ENCODE measurements at places on chromosomes 2 and 18.
A peak's percentile ranks its signal among the peaks of the same experiment; 100 is the strongest.

DNA sequence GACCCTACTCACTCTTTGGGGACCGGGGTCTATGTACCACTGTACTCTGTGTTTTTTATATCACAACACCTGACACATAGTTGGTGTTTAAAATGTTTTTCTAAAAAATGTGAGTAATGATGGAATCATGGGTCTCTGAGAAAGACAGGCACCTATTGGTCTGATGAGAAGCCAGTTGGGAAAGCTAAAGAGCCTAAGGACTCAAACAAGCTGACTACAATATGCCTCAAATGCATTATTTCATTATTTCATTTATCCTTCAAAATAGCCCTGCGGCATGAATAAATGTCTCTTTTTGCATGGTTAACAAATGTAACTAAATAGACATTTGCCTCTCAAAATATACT is 102.9 kb upstream of the SCN1A start:
- DNase-seq: no peak

- DNase-seq: no peak
Observed at GRCh38 chr2:74099271-74099670, 48.4 kb downstream of the BOLA3 start.

GRCh38 chr2:204840504-204840903 is 295.2 kb downstream of the PARD3B start:
- no peak for DNase-seq

DNA sequence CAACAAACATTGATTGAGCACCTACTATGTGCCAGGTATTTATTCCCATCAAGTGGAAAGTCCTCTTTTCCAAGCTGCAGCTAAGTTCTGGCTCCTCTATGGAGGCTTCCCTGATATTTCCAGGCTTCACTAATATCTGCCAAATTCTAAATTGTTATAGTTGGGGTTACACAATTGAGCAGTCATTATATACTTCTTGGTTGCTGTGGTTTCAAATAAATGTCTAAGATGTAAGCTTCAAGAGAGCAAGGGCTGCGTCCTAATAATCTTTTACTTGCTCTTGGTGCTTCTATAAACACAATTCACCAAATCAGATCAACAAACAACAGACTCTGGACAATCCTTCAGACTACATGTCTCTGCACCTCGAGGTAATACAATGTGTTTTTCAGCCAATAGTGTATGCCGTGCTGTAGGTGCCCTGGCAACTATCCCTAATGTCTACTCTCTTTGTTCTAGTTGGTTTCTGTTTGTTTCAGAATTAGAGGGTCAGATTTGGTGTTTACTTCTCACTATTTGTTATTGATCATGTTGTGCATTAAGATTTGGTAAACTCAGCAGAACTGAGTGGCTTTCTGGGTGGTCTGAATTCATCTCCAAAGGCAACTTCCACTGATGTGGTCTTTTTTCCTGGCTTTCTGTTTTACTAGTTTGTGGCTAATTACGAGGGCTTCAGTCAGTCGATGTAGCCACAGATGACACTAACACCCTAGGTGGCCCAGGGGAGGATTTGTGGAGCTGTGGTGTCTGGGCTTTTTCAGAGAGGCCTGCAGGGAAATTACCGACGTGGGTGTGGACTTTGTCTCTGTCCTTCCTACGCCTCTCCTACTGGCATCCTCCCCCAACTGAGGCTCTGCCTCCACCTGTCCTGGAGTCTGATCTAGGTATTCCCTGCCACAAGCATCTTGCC is 50.4 kb downstream of the CDCA7 start:
- no peak for DNase-seq

GRCh38 chr18:75341267-75341666 is 86.2 kb downstream of the SMIM21 start:
- DNase-seq: no peak

DNA sequence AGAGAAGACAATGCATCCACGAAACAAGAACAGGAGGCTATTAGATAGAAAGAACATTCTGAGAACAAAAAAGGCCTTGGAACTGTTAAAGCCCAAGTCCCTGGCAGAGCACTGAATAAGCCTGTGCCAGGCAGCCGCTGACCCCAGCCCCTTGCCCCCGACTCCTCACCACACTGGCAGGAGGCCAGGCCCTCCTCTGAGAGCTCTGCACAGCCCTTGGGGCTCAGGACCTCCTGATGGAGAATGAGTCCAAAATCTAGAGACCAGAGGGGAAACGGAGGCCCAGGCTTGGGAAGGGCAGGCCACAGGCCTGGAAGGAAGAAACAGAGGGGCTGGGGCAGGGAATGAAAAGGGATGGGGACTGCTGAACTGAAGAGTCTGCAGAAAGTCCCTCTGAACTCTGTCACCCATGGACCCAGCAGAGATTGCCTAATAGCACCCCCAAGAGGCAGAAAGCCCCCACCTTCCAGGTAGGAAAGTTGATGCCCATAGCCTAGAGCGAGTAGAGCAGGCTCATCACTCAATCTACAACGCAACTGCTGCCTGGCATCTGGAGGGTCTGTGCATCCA is 18.3 kb upstream of the TNS1 start:
- DNase-seq: no peak

DNA sequence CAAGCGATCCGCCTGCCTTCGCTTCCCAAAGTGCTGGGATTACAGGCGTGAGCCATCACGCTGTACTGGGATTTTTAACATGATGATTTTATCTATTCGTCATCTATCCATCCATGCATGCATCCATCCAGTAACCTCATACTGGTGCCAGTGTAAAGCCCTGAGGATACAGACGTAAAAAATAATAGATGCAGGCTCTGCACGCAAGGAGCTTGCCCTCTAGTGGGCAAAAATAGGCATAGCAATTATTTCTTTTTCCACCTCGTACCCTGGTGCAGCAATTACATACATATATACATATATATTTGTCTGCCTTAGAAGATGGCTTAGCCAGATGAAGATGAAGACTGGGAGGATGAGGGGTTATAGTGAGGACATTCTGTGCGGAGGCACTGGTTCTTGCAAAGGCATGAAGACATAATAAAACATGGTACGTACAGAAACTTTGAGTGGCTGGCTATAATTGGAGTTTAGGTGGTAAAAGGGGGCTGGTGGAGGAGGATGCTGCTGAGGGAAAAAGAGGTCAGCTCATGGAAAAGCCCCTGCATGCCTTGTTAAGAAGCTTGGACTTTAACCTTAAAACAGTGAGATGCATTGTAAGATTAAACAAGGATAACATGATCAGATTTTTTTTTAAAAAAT is 19.6 kb upstream of the RPIA start:
- peak; percentile 53 for DNase-seq

GRCh38 chr18:70036771-70037347 is 89.2 kb upstream of the CD226 start:
- DNase-seq: no peak

- no peak for DNase-seq
Observed at GRCh38 chr2:64643838-64644457, 9.8 kb downstream of the SERTAD2 start.

DNA sequence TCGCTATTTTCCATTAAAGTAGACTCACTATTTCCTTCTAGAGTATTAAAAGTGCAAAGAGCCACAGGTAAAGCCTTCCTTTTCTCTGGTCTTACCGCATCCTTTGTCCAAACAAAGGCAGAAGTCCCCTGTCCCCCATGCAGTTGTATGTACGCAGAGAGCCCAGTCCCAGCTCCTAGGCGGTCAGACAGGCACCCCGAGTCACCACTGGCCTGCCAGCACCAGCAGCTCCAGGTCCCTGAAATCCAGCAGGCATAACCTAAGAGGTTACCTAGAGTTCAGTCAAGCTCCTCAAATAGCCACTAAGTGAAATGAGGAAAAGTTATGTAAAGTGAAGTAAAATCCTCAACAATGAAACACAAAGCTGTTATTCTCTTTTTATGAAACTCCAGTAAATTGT is 60.4 kb upstream of the TWIST2 start:
- DNase-seq: no peak

DNA sequence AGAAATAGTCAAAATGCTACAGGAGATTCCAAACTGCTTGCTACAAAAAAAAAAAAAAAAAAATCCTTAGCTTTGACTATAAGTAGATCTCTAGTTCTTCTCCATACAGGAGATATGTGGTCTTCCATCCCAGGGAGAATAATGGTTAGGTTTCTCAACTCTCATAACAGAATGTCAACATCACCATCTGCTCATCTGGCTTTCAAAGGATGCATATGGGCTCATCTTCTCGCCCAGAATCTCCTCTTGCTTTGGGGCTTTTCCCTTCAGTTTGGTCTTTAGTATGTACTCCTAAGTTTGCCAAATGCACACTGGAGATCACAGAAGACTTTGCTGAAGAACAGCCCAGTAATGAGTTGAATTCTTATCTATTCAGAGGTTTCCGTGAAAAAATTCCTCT is 240.7 kb downstream of the NRXN1 start:
- DNase-seq: no peak

- DNase-seq: no peak
Observed at GRCh38 chr2:133525613-133526529, 42.4 kb downstream of the NCKAP5 start.

GRCh38 chr2:31428001-31428418 is 13.5 kb upstream of the XDH start:
- DNase-seq: no peak

- DNase-seq: no peak
Observed at GRCh38 chr2:26521054-26521912, 43.4 kb upstream of the OTOF start.

- no peak for DNase-seq
Observed at GRCh38 chr2:102523651-102524050, 50.6 kb downstream of the SLC9A4 start.

- DNase-seq: no peak
Observed at GRCh38 chr18:80200932-80201672, 46.2 kb downstream of the PARD6G start.

- DNase-seq: no peak
Observed at GRCh38 chr18:2881088-2881839, 34.5 kb downstream of the EMILIN2 start.

GRCh38 chr2:8636721-8637636 is 44.9 kb upstream of the ID2 start:
- DNase-seq: no peak

DNA sequence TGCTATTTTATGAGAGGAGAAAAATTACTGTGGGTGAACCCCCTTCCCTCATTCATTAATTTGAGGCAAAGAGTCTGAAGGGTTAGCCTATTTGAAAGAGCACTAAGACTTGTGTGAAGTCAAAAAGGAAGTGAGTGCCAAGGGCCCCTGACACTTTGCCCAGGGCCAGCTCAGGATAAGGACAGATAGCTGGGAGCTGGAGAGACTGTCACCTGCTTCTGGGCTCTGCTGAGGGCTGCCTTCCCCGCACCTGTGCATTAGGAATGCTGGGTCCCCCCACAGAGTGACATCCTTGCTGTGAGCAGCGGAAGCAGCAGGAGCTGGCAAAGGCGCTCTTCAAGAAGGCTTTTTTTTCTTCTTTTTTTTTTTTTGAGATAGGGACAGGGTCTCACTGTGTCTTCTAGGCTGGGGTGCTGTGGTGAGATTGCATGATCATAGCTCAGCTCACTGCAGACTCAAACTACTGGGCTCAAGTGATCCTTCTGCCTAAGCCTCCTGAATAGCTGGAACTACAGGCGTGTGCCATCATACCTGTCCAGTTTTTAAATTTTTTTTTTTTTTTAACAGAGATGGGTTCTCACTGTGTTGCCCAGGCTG is 148.3 kb downstream of the AQP4 start:
- DNase-seq: no peak

- no peak for DNase-seq
Observed at GRCh38 chr2:181190711-181191110, 210.3 kb downstream of the UBE2E3 start.

GRCh38 chr2:149420053-149420963 is 89.9 kb downstream of the LYPD6 start:
- DNase-seq: no peak

- DNase-seq: no peak
Observed at GRCh38 chr2:222303045-222303827, 4.4 kb upstream of the PAX3 start.

DNA sequence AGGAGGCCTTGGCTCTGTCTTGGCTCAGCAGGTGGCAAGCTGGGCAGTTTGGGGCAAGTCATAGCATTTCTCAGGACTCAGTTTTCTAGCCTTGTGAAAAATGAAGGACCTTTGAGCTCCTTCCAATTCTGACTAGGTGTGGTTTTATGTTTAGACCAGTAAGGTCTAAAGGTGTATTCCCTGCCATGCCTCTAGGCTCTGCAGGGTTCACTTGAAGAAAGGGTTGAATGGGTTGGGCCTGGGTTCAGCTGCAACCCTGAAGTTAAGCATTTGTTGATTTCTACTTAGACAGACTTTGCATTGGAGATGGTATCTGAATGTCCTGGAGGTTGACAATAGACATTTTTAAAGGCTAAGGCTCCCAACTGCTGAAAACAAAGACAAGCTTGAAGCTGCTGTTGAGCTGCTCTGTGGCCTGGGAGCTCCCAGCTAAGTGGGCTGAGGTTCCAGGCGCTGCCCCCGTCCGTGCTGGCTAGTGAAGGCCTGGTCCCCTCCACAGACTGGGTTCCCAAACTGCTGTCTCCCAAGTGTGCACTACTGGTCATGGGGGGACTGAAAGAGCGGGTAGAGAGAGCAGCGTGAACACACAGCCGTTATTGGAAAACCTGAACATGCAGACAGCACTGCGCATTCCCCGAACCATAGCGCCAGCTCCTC is 100.7 kb upstream of the SMAD7 start:
- DNase-seq: no peak

DNA sequence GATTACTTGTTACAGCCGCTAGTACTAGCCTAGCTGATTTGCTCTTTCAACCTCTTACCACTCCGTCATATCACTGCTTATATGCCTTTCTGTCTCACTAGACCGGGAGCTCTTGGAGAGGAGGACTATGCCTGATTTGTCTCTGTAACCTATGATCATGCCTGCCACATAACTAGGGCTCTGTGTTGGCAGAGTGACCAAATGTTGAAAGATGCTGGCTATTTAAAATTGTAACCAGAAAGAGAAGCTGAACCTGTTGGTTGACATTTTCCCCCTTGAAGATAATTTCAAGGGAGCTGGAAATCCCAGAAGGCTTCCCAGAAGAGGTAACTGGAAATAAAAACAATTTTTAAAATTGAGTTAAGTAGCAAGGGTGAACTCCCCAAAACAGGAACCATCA is 124.1 kb upstream of the MYCN start:
- no peak for DNase-seq

- DNase-seq: no peak
Observed at GRCh38 chr2:20852139-20852538, 29.2 kb upstream of the LDAH start.

GRCh38 chr2:207601774-207602173 is 23.4 kb downstream of the METTL21A start:
- no peak for DNase-seq

- no peak for DNase-seq
Observed at GRCh38 chr2:41895334-41895664, 152.5 kb upstream of the PKDCC start.

DNA sequence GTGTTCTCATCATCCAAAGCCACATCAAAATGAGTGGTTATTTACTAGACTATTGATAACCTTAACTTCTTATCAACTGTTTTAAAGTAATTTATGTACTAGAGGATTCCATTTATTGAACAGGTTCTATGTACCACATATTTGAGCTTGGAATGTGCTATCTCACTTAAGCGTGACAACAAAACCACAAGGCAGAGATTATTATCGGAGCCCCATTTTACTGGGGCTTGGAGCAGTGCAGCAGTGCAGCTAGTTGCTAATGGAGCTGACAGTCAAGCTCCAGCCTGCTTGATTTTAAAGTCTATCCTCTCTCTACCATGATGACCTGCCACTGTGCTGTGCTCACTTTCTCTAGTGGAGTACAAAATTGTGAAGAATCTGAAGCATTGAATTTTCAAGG is 24.6 kb downstream of the GCG start:
- no peak for DNase-seq

Measured in CD4-positive, alpha-beta T cell treated with Interleukin-15 for 4 hours (primary cell).